ENCODE measurements at places on chromosomes 3 and 15. TPM values are rescaled to one million over a fixed set of nuclear protein-coding genes. Genes with fewer than 3 reads are reported as not detected.

FETUB gene
- not detected for total RNA-seq

- DNase-seq = no peak
Measured at GRCh38 chr15:51904931-51905330, 66.6 kb downstream of the LEO1 start.

GRCh38 chr3:31959951-31960792 lies 20.9 kb downstream of the OSBPL10 start:
- peak; percentile 57 for DNase-seq

C3orf38 gene
- 45.0 TPM for total RNA-seq

KNL1 gene
- 8.7 TPM for total RNA-seq

- DNase-seq = peak; percentile 21
Measured at GRCh38 chr3:97705764-97706163, 58.8 kb upstream of the ARL6 start.

GCSAM gene
- not detected for total RNA-seq

PTH1R gene
- 3.5 TPM for total RNA-seq

DNA sequence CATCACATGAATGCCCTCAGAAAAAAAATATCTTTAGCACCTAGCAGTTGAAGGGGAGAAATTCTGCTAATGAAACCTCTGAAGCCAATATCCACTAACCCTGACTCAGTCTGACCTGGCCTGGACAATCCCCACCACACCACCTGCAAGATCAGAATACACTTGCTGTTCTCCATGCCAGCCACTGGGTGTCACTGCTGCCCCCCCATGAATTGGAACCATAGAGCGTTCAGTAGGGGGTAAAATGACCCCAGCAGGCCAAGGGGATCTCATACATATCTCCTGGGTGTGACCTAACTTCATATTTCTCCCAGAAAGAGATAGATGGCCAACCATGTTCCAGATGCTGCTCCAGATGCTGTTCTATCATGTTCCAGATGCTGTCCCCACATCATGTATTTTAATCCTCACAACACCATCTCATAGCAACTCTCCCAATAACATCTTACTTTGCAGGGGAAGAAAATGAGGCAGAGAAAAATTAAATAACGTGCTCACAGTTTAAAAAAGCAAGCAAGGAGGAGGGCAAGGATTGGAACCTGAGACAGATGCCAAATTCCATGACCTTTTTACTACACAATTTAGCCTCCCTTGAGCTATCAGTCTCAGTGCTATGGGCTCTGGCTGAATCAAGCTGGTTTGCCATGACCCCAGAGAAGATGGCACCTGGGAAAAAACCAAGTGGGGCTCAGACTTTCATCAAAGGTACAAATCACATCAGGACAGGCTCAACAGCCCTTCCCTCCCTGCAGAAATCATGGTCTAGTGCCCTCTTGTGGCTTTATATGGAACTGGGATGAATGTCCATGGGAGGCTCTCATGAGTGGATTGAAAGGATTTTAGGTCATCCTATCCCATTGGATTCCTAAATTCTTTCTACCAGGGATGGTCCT lies 12.4 kb downstream of the NTRK3 start:
- DNase-seq = peak; percentile 26

GRCh38 chr15:90643301-90643632 lies 73.9 kb upstream of the BLM start:
- no peak for DNase-seq

B3GALNT1 gene
- total RNA-seq = not detected

DNA sequence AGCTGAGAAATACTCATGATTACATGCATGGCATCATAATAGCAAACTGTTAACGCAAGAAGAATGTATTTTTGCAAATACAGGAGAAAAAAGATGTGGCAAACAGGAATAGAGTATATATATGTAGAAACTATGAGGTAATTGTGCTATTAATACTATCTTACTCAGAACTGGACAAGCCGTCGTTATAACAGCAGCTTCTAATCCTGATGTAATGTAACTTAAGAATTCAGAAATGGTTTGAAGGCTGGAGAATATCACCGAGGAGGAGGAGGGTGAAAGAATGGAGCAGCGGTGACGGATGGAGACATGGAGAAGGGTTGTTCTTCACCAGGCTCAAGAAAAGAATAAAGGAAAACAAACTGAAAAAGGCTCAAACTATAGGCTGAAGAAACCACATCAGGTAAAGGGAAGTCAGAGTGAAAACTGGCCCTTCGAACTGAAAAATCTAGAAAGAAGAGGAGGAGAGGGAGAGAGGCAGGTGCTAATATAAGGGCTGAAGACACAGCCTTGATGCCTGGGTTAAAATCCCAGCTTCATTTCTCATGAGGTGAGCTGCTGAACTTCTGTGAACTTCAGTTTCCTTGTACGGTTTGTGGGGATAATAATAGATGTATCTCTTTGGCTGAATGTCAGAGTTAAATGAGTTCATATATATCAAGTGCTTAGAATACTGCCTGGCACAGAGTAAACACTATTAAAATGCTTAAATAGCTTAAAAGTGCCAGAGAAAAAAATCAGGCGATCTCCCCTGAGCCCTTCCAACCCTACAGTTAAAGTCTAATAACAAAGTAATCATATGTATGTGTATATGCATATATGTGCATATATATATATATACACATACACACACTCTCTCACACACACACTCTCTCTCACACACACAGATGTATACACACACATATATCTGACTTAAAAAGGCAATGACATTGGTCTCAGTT lies 43.9 kb downstream of the GOLIM4 start:
- DNase-seq = peak; percentile 55

GRCh38 chr3:9422712-9423424 lies 25.5 kb downstream of the SETD5 start:
- peak; percentile 97 for DNase-seq

DNA sequence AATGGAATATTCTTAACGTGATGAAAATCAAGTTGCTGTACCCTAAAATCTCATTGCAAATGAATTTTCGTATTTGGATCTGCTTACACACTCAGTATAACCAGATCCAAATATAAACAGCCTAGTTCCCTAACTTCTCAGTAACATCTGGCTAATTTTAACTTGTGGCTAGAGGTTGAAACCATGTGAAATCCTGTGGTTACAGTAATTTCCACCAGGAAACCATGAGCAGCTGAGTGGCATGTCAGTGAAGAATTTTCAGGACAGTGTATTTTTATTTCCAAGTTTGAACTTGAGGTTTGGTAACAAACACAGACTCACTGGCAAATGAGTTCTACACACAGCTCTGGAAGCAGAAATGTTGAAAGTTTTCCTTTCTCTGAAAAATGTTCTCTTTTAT lies 754.1 kb downstream of the NR2F2 start:
- no peak for DNase-seq

DNA sequence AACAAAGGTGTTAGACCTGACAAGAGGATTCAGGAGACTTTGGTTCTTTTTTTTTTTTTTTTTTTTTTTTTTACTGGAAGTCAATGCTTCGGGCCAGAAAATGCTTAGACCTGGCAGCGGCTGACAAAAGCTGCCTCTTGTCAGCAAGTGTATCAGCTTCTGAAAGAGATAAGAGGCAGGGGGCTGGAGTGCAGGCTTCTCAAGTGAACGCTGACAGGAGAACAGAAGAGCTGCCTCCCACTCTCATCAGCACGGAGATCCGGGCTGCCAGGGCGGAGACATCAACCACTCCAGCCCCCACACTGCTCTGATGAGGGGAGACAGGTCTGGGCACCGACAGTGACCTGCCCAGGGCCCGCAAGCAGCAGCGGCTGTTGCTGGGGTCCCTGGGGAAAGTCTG lies 9.4 kb upstream of the SCN5A start:
- DNase-seq = no peak

DNA sequence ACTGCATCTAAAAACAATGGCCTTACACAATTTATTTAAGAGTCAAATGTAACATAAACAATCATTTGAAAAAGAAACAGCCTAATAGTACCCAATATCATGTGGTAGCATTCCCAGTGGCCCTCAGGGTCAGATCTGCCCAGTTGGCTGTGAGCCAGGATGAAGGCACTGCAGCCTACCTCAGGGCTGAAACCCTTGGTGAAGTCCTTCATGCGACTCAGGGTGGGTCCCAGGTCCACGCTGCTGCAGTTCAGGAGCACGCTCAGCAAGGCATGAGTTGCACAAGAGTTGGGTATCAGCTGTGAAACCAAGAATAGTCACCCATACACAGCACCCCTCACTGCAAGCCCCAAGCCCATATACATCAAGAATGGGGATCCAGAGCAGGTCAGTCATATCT lies 37.1 kb downstream of the SEMA3G start:
- DNase-seq = no peak

DNA sequence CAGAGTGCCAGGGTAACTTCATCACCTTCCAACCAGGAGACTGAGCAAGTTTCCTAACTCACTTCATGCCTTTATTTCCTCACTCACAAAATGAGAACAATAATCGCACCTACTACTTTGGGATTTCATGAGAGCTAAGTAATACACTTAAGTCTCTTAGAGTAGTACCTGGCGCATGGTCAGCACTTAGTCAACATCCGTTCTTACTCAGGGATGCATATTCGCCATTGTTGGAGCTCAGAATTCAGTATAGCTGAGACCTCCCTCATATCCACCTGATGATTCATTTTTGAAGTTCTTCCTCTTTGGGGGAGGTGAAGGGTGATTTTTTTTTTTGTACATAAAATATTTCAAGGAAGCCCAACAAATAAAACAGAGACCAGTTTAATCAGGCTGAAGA lies 188.2 kb downstream of the AGBL1 start:
- no peak for DNase-seq

DNA sequence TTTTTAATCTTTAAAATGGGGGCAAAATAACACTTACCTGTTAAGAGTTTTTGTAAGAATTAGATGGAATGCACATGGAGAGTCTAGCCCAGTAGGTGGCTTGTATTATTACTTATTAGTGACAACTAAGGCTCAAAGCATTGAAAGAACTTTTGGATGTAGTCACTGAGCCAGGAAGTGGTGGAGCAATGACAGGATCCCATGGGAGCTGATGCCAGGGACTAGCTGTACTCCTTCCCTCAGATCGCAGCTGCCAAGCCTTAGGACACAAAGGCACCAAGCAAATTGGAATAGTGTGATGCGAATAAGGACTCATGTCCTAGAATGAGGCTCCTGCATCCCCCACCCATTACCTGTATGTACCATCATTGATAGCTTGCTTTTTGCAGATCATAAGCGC lies 370.4 kb upstream of the RGMA start:
- DNase-seq = no peak

GOLGA6A gene
- total RNA-seq = not detected

ONECUT1 gene
- total RNA-seq = not detected

DNA sequence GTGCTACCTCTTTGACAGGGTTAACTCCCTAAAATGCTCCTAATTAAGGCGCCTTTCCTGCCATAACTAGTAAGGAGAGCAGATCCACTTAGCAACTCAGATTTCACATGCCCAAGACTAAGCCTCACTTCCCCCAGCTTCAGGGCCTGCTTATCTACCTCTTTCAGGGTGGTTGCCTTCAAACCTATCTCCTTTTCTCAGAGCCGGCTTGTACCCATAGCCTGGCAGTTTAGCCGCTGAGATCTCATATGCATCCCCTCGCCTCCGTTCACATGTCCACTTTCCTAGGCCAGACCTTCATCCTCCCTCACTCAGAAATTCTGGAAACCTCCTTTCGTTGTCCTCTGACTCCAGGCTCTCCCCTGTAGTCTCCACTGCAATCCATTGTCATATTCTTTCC lies 1.0 kb upstream of the FSTL1 start:
- no peak for DNase-seq

- no peak for DNase-seq
Measured at GRCh38 chr3:182618085-182618732, 175.1 kb upstream of the ATP11B start.

GRCh38 chr3:129695230-129695629 lies 88.8 kb upstream of the PLXND1 start:
- no peak for DNase-seq

DNA sequence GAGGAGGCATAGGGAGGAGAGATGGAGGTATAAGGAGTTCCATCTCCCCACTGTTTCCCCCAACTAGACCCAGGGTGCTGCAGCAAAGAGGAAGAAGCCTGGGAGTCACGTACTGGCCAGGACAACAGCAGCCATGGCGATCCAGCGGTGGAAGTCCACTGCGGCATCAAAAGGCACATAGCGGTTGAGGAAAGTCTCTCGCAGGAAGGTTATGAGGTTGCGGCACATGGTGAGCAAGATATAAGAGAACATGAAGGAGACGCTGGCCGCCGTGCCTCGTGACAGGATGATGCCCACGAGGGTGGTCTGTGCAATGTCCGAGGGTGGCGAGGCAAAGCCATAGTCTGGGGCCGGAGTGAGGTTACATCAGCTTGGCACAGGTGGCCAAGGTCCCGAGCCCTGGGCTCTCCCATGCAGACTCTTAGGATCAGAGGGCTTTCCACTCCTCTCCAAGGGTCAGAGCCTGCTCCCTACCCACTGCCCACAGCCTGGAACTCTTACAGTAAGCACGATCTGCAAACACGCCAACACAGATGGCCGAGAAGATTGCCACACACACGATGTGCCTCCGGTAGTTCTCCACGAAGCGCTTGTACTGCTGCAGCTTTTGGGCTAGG lies 14.3 kb downstream of the DUOX2 start:
- DNase-seq = no peak

GRCh38 chr15:90099868-90100831 lies 2.1 kb downstream of the IDH2 start:
- peak; percentile 79 for DNase-seq

DNA sequence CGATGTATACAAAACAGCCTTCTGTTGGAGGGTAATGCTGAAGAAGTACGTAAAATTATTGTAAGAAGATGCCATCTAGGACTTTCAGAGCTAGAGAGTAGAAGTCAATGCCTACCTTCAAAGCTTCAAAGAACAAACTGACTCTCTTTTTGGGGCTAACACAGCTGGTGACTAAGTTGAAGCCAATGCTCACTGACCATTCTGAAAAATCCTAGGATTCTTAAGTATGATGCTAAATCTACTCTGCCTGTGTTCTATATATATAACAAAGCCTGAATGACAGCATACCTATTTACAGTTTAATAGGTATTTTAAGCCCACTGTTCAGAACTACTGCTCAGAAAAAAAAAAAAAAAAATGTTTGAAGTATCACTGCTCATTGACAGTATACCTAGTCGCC lies 18.9 kb downstream of the ADPGK start:
- DNase-seq = no peak

CPEB1 gene
- not detected for total RNA-seq

- DNase-seq = no peak
Measured at GRCh38 chr15:76912430-76912829, 7.3 kb upstream of the SCAPER start.

DNA sequence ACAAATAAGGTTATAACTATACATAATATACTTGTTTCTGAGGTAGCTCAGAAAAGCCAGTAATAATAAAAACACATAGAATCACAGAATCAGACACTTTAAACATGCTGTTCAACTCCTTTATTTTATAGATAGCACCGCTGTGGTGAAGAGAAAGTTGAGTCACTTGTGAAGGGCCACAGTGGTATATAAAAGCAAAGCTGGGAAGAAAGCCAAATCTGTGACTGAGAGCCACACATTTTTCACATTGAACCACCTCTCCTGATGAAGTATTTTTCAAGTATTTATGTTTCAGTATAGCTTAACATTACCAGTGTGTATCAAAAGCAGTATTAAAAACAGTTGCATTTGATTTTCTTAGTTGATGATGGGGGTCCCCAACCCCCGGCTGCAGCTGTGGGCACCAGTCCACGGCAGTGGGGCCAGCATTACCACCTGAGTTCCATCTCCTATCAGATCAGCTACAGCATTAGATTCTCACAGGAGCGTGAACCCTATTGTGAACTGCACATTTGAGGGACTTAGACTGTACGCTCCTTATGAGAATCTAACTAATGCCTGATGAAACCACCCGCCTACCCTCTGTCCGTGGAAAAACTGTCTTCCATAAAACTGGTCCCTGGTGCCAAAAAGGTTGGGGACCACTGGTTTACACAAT lies 46.2 kb downstream of the TBL1XR1 start:
- peak; percentile 63 for DNase-seq

THSD4 gene
- 79.4 TPM for total RNA-seq

C2CD4B gene
- total RNA-seq = 30.3 TPM

Data from stomach (tissue), 19 donors.